SK-N-DZ (cell line): ENCODE measurements at places on chromosomes 6 and 20.

- peak; percentile 91 for DNase-seq
Observed at GRCh38 chr6:158621694-158622544, 22.6 kb downstream of the DYNLT1 start.

GRCh38 chr6:99178168-99178567, 171.3 kb downstream of the FAXC start:
- no peak for DNase-seq

- DNase-seq: no peak
Observed at GRCh38 chr6:148757944-148758480, 11.2 kb downstream of the UST start.

DNA sequence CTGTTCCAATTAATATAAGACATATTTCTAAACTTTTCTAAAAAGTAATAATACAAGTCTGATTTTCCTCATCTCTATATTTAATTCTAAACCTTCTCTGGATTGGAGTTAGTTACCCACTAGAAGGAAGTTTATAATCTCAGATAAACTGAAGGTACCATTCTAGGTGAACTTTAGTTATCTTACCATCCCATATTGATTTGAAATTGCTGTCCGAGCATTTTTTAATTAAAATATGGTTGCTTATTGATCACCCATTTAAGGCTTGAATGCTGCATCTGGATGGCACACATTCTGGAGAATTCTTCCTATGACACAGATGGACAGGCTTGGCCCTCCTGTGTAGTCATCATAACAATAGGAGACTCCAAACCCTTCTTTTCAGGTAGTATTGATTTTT, 8.0 kb downstream of the RNF182 start:
- no peak for DNase-seq

DNA sequence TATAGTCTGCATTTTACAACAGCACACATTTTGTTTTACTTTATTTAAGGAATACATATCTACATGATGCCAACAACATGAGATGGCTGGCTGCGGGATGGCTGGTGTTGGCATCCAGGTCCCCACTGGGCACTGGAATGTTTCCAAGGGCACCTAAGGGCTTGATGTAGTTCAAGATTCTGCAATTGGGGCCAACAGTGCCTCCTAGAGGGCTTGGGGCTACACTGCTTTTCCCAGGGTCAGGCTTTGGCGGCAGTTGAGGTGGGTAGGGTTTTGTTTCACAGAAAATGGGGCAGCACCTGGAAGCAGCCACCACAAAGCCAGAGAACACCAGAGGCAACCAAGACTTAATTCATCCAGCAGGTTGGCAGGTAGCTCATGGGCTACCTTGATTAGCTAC, 202.2 kb upstream of the PRND start:
- DNase-seq: no peak

DNA sequence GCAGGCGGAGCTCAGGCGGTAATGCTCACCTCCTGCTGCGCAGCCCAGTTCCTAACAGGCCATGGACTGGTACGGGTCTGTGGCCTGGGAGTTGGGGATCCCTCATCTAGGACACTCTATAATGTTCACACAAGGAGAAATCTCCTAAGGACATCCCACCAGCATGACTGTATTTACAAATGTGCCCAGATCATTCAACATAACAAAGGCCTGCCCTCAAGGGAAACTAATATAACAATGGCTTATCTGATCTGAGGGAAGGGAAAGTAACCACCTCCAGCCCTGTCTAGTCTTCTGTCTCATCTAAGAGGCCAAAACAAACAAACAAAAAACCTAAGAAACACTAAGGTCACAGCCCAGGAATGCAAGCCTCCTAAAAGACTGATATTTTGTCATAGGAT, 232.8 kb downstream of the RNGTT start:
- no peak for DNase-seq

DNA sequence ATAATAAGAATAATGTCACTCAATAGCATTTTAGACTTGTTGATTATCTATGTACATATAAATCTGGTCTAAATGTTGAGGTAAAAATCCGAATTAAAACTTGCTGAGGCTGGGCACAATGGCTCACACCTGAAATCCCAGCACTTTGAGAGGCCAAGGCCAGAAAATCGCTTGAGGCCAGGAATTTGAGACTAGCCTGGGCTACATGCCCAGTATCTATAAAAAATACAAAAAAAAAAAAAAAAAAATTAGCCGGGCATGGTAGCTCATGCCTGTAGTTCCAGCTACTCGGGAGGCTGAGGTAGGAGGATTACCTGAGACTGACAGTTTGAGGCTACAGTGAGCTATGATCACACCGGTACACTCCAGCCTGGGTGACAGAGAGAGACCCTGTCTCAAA, 34.2 kb upstream of the SUPT3H start:
- no peak for DNase-seq

- peak; percentile 36 for DNase-seq
Observed at GRCh38 chr6:127069659-127070279, 48.7 kb upstream of the RSPO3 start.
